ENCODE measurements at places on chromosomes 6 and 20.

DNA sequence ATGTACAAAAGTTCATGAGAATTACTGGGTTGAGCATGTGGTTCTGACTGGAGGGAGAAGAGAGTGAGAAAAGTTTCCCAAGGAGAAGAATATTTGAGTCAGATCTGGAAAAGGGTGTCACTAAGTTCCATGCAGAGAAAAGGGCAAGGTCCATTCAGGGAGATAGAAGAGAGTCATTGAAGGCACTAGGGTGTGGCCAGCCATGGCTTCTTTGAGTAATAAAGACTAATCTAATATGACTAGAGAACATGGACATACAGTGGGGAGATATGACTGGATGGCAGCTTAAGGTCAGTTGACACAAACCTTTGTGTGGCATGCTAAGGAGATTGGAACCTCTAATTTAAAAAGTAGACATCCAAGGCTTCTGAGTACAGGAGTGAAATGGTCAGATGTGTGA, 10.7 kb upstream of the SLC17A4 start:
- no peak for DNase-seq

- DNase-seq, result no peak
These were observed 42.8 kb downstream of the ZBTB9 start for GRCh38 chr6:33497157-33497556.

- no peak for DNase-seq
These were observed 569.9 kb downstream of the BCKDHB start for GRCh38 chr6:80676386-80676785.

- DNase-seq, result no peak
These were observed 134.2 kb downstream of the PLCB4 start for GRCh38 chr20:9203081-9203447.

- no peak for DNase-seq
These were observed 179.5 kb upstream of the CITED2 start for GRCh38 chr6:139553916-139554315.

- DNase-seq, result no peak
These were observed 930.1 kb upstream of the GJE1 start for GRCh38 chr6:141202626-141203025.

- DNase-seq, result no peak
These were observed 932.1 kb downstream of the QKI start for GRCh38 chr6:164346631-164347030.

- DNase-seq, result no peak
These were observed 36.6 kb downstream of the NSFL1C start for GRCh38 chr20:1430004-1430451.

- DNase-seq, result no peak
These were observed 74.3 kb upstream of the CCN2 start for GRCh38 chr6:132025468-132025867.

DNA sequence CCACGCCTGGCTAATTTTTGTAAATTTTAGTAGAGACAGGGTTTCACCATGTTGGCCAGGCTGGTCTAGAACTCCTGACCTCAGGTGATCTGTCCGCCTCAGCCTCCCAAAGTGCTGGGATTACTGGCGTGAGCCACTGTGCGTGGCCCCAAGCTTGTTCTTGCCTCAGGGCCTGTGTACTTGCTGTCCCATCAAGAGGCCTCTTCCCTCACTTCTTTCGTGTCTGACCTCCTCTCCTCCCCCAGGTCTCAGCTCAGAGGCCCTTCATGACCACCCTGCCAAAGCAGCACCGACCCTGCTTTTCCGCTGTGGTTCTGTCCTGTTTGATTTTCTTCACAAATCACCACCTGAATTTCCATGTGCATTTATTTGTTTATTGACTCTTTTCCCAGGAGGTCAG, 10.5 kb upstream of the UBE2V1 start:
- DNase-seq, result no peak

DNA sequence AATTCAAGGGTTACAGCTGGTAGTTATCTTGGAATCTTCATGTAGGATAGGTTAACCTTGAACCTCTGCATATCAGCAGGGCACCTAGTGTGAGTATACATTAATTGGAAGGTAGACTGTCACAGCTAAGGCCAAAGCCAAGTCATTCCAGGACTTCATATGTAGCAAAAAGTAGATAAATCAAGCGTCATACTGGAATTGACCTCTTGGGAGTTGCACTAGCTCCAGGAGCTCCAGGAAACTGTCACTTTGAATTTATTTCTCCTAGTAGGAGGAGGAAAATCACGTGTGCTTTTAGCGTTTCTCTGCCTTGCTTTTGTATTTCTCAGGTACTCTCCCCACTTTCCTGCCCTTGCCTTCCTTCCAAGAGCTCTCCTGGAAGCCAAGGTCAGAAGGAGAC, 30.3 kb downstream of the RIPOR2 start:
- DNase-seq, result no peak

- no peak for DNase-seq
These were observed 71.4 kb upstream of the MLN start for GRCh38 chr6:33875141-33875581.

DNA sequence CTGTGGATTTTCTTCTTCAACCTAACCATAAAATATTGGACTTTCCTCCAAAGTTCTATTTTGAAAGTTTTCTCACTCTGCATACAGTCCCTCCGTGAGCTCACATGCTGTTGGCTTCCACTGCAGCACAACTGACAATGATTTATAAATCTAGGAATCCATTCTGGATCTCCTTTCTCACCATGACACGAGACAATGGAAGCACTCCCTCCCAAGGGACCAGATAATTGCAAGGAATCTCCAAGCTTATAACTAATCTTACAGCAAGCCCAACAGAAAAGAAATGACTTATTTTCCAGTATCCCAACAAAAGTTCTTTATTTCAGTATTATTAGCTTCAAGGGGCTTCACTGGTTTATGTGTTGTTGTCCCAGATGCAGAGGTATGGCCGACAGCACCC, 729.0 kb downstream of the RFPL4B start:
- DNase-seq, result no peak

- DNase-seq, result no peak
These were observed 47.5 kb downstream of the OPRM1 start for GRCh38 chr6:154086510-154086909.

- no peak for DNase-seq
These were observed 34.5 kb upstream of the PREX1 start for GRCh38 chr20:48862279-48862678.

GRCh38 chr6:30041821-30042220, 19.2 kb upstream of the POLR1H start:
- DNase-seq, result no peak

DNA sequence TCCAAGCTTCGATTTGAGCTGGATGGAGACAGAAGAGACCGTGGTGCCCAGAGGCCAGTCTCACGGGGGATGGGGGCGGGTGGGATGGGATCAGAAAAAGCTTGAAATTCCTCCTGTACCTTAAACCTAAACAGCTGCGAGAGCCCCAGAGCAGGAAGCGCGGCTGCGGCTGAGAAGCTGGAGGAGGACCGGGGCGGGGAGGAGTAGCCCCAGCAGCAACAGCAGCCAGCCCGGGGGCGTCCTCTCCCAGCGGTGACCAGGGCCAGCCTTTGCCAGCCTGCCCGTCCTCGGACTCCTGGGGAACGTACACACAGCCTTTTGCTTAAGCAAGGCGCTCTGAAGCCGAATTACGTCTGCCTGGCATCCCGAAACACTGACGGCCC, 17.4 kb upstream of the PRDM13 start:
- no peak for DNase-seq

GRCh38 chr6:108744996-108745395, 103.2 kb upstream of the ARMC2 start:
- DNase-seq, result no peak

GRCh38 chr20:38337561-38338140, 8.6 kb upstream of the LBP start:
- no peak for DNase-seq

DNA sequence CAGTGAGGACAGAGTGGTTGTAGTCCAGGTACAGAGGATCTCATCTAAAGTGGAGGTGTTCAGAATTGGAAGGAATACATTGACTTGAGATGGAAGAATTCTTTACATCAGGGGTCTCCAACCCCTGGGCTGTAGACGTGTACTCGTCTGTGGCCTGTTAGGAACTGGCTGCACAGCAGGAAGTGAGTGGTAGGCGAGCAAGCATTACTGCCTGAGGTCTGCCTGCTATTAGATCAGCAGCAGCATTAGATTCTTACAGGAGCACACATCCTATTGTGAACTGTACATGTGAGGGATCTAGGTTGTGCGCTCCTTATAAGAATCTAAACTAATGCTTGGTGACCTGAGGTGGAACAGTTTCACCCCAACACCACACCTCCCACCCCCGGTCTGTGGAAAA, 121.1 kb downstream of the CDKAL1 start:
- no peak for DNase-seq

GRCh38 chr6:127186889-127187288, 68.4 kb downstream of the RSPO3 start:
- DNase-seq, result no peak

- DNase-seq, result no peak
These were observed 940 bp upstream of the HS3ST5 start for GRCh38 chr6:114343782-114344144.

DNA sequence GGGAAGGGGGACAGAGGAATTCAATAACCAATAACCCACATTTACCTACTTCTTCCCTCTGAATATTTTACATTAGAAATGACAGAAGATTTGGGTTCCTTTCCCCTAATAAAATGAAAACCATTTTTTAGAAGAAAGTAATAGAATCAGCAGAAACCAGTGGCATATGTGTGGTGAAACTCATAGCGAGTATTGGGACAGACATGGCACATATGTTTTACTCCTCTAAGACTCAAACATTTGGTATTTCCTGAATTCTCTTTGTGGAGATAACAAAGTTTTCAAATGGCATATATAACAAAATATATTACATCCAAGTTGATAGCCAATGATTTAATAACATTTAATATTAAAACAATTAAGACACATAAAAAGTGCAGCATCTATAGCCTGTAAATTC, 12.9 kb upstream of the BEND3 start:
- DNase-seq, result no peak

GRCh38 chr6:33589731-33590530, 9.9 kb upstream of the BAK1 start:
- peak; percentile 92 for DNase-seq

DNA sequence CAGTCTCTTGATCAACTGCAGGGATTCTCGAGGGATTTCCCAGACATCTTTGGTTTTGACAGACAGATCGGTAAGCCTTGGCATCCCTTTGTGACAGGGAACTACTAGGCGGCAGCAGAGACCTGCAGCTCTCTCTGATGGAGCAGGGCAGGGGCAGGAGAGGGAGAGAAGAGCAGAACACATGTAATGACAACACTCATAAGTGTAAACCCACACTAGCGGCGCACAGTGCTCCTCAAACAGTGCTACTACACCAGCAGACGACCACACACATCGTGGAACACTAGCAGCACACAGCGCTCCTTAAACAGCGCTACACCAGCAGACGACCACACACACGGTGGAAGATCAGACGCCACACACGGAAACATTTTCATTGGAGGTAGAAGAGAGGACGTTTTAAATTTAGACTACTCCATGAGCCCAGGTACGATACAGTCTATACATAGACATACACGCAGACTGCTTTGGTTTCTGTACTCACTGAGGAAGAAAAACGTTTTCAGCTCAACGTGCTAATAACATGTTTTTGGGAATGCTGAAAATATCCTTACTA, 94.5 kb upstream of the TRAF3IP2 start:
- no peak for DNase-seq

GRCh38 chr6:132167929-132168892, 217.0 kb upstream of the CCN2 start:
- no peak for DNase-seq
